ENCODE measurements at places on chromosomes 2 and 18. TPM values are rescaled to one million over a fixed set of nuclear protein-coding genes. Genes with fewer than 3 reads are reported as not detected.

Gene SERPINB11
- not detected for total RNA-seq

GRCh38 chr2:212076456-212076855 is 462.1 kb downstream of the ERBB4 start:
- no peak for DNase-seq
- no peaks in the 10 kb centered on the region for H3K4me1 ChIP-seq
- H3K4me3 ChIP-seq, result no peak overlapping the region
- H3K27me3 ChIP-seq, result no peaks in the 10 kb centered on the region

DNA sequence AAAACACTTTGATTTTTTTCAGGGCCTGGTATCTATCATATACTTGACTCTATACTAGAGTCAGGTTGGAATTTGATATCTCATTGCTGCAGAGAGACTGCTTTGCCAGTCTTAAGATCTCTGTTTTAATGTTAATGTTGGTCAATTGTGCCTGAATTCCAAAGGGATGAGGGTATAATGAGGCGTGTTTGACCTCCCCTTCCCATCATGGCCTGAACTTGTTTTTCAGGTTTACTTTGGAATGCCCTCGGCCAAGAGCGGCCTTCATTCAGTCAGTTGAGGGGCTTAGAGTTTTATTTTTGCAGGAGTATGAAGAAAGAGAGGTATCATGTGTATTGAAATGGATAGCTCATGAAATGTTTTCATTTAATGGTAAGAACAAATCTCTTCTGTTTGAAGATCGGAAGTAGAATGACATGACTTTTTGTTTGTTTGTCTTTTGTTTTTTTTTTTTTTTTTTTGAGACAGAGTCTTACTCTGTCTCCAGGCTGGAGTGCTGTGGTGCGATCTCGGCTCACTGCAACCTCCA is 119.0 kb downstream of the KIAA1328 start:
- no peak overlapping the region for H3K27ac ChIP-seq
- no peak overlapping the region for H3K4me3 ChIP-seq
- H3K36me3 ChIP-seq, result no peaks in the 10 kb centered on the region
- H3K4me1 ChIP-seq, result no peaks in the 10 kb centered on the region
- no peaks in the 10 kb centered on the region for H3K27me3 ChIP-seq

Gene CYP1B1
- total RNA-seq, result 155 TPM

Gene KHK
- 4.6 TPM for total RNA-seq

Gene MYOM1
- total RNA-seq, result 1.7 TPM

GRCh38 chr2:215952860-215953637 is 60.3 kb downstream of the MREG start:
- H3K36me3 ChIP-seq, result no peaks in the 10 kb centered on the region
- H3K27me3 ChIP-seq, result no peaks in the 10 kb centered on the region
- no peak overlapping the region for H3K4me3 ChIP-seq
- no peak for DNase-seq
- no peaks in the 10 kb centered on the region for H3K4me1 ChIP-seq
- no peak overlapping the region for H3K27ac ChIP-seq

DNA sequence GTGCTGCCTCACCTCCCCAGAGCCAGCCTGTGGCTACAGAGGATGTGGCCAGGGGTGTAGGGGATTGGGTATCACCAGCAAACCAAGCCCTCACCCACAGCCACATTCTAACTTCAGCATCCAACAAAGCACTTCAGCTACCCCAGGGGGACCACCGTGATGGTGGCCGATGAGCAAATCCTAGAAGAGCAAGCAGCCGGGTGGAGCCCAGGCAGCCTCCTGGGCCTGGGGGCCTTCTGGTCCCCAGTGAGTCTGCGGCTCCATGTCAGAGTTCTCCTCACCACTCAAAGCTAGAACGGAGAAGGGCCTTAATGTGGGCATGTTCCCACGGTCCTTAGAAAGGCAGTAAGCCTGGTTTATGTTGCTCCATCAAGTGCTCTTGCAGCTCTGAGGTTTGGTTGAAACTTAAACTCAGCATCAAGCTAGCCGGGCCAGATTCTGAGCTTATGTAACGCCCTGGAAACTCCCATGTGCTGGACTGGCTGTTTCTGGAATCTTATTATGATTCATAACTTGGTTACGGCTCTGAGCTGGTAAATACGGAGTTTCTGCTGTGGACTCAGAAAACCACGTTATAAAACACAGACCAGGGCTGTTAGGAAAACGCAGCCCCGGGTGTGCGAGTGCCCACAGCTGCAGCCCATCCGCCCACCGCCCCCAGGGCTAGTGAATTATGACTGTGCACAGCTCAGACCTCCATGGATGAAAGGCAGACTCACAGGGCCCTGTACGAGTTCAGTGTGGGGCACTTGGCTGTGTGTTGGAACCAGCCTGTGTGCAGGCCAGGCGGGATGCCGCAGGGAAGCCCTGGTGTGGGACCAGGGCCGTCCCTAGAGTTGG is 99.8 kb downstream of the SEPTIN10 start:
- peak overlapping the region; percentile 68 for H3K27ac ChIP-seq
- no peak overlapping the region for H3K4me3 ChIP-seq
- H3K27me3 ChIP-seq, result no peaks in the 10 kb centered on the region
- no peaks in the 10 kb centered on the region for H3K36me3 ChIP-seq

GRCh38 chr2:15671409-15671808 is 79.7 kb downstream of the DDX1 start:
- H3K4me3 ChIP-seq, result no peak overlapping the region
- H3K27ac ChIP-seq, result no peak overlapping the region
- DNase-seq, result no peak
- H3K27me3 ChIP-seq, result no peaks in the 10 kb centered on the region

- H3K4me3 ChIP-seq, result no peak overlapping the region
- no peak overlapping the region for H3K27ac ChIP-seq
- DNase-seq, result no peak
- no peaks in the 10 kb centered on the region for H3K4me1 ChIP-seq
- peaks cover 53% of the 10 kb centered on the region for H3K36me3 ChIP-seq
- no peaks in the 10 kb centered on the region for H3K27me3 ChIP-seq
Measured at GRCh38 chr18:54187372-54187771, 37.1 kb downstream of the MBD2 start.

Gene CPS1
- 4.6 TPM for total RNA-seq

Gene SCYGR4
- total RNA-seq, result not detected

Gene TPO
- 0.21 TPM for total RNA-seq

DNA sequence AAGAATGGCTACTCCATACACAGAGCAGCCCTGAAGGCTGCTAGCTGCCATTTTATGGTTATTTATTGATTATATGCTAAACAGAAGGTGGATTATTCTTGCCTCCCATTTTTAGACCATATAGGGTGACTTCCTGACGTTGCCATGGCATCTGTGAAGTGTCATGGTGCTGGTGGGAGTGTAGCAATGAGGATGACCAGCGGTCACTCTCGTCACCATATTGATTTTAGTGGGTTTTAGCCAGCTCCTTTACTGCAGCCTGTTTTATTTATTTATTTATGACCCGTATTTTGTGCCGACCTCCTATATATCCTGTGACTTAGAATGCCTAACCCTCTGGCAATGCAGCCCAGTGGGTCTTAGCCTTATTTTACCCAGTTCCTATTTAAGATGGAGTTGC is 553.9 kb downstream of the TNS1 start:
- H3K27me3 ChIP-seq, result no peaks in the 10 kb centered on the region
- H3K4me3 ChIP-seq, result no peak overlapping the region
- no peak for DNase-seq
- H3K27ac ChIP-seq, result no peak overlapping the region

GRCh38 chr18:40179729-40180461 is 1775.1 kb upstream of the PIK3C3 start:
- H3K4me1 ChIP-seq, result no peaks in the 10 kb centered on the region
- no peaks in the 10 kb centered on the region for H3K36me3 ChIP-seq
- no peaks in the 10 kb centered on the region for H3K27me3 ChIP-seq
- H3K4me3 ChIP-seq, result no peak overlapping the region
- no peak for DNase-seq

DNA sequence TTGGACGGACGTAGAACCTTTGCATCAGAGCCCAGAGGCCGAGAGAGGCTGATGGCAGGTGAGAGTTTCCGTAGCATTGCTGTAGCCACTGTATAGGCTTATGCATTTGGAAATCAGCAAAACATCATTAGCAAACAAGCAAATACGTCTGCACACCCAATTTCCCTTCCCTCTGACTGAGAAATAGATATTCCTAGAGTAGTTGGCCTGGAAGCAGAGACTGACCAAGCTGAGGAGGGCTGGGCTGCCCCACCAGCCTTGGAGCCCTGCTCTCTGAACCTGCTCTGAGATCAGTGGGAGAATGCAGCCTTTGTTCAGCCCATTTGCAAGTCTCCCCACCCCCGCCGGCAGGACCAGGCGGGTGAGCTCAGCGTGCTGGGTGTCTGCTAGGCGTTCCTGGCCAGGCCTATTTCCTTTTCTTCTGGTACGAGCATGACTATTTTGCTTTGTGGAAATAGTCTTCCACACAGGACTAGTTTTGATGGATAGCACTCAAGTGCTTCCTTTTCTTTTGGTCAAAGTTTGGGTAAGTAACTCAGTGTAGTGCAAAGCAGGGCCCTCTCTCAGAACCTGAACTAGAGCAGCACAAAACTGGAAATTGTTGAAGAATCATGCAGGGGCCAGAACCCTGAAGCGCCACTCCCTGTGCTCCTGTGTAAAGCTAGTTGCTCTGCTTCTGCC is 21.9 kb upstream of the RNF149 start:
- DNase-seq, result peak; percentile 62
- H3K4me3 ChIP-seq, result no peak overlapping the region
- no peaks in the 10 kb centered on the region for H3K36me3 ChIP-seq
- H3K4me1 ChIP-seq, result peaks cover 41% of the 10 kb centered on the region

- H3K4me1 ChIP-seq, result no peaks in the 10 kb centered on the region
- H3K36me3 ChIP-seq, result no peaks in the 10 kb centered on the region
- no peak for DNase-seq
- H3K27me3 ChIP-seq, result no peaks in the 10 kb centered on the region
Measured at GRCh38 chr2:71826826-71827523, 320.7 kb downstream of the CYP26B1 start.

Gene SFXN5
- total RNA-seq, result 19.7 TPM

- peaks cover 16% of the 10 kb centered on the region for H3K4me1 ChIP-seq
- no peak for DNase-seq
Measured at GRCh38 chr2:64727013-64727767, 73.5 kb upstream of the SERTAD2 start.

DNA sequence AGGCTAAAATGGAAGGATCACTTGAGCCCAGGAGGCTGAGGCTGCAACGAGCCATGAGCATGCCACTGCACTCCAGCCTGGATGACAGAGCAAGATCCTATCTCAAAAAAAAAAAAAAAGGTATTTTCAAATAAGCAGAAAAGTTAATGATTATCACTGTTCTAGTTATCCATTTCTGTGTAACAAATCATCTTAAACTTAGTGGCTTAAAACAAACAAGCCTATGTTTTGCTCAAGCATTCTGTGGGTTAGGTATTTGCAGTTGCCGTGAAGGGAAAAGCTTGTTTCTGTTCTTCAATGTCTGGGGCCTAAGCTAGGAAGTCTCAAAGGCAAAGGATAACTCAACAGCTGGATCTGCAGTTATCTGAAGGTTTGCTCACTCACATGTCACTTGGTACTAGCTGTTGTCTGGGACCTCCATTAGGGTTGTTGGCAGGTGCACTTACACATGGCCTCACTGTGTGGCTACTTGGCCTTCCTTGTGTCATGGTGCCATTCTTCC is 14.1 kb downstream of the MFF start:
- H3K27ac ChIP-seq, result no peak overlapping the region
- H3K4me1 ChIP-seq, result no peaks in the 10 kb centered on the region
- H3K4me3 ChIP-seq, result no peak overlapping the region
- DNase-seq, result no peak
- H3K36me3 ChIP-seq, result no peaks in the 10 kb centered on the region
- H3K27me3 ChIP-seq, result no peaks in the 10 kb centered on the region

DNA sequence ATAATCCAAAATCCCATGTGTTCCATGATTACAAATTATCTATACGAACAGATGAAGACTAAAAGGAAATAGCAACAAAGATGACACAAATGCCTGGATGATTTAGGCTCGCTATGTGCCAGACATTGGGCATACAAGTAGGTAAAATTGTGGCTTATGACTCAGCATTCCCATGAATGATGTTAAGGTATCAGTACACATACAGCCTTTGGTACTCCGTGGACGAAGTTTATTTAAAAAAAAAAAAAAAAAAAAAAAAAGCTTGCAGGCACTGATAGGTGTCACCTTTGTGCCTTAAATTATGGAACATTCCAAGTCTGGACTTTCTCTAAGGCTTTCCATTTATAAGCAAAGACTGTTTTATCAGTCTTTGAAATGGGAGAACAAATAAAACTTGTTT is 2.7 kb downstream of the CHAC2 start:
- H3K4me1 ChIP-seq, result peaks cover 16% of the 10 kb centered on the region
- no peaks in the 10 kb centered on the region for H3K36me3 ChIP-seq
- H3K27me3 ChIP-seq, result no peaks in the 10 kb centered on the region
- no peak for DNase-seq

DNA sequence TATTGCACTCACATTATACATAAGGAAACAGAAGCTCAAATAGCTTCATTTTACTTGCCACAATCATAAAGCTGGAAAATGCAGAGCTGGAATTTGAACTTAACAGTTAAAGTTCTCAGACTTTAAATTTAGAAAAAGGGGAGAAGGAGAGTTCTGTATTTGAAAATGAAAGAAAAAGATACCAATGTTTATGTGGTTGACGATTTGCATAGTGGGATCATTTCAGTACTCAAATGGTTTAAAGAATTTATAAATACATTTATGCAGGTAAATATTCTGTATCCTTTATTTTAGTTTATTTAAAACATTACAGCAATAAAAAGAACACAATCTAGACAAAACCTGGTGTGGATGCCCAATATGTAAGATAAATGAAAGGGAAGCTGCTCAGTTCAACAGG is 25.5 kb upstream of the STAT4 start:
- no peak overlapping the region for H3K27ac ChIP-seq
- peaks cover 9% of the 10 kb centered on the region for H3K4me1 ChIP-seq
- no peaks in the 10 kb centered on the region for H3K36me3 ChIP-seq
- no peaks in the 10 kb centered on the region for H3K27me3 ChIP-seq
- no peak overlapping the region for H3K4me3 ChIP-seq

Gene KCNG3
- 1.3 TPM for total RNA-seq

All from left lung (tissue), 14 donors.